ENCODE measurements at places on chromosomes 16 and 17. TPM values are rescaled to one million over a fixed set of nuclear protein-coding genes. Genes with fewer than 3 reads are reported as not detected.

The SLC35G3 gene
- not detected for polyA plus RNA-seq

The NT5M gene
- 0.46 TPM for polyA plus RNA-seq

The CRAMP1 gene
- 7.4 TPM for polyA plus RNA-seq

The TP53TG3C gene
- polyA plus RNA-seq = not detected

- DNase-seq = no peak
Observed at GRCh38 chr16:70646260-70647241, at the start of gene IL34. TSS of gene IL34 (plus strand) at chr16:70646559. CDS start at chr16:70646948, 389 bp downstream.

DNA sequence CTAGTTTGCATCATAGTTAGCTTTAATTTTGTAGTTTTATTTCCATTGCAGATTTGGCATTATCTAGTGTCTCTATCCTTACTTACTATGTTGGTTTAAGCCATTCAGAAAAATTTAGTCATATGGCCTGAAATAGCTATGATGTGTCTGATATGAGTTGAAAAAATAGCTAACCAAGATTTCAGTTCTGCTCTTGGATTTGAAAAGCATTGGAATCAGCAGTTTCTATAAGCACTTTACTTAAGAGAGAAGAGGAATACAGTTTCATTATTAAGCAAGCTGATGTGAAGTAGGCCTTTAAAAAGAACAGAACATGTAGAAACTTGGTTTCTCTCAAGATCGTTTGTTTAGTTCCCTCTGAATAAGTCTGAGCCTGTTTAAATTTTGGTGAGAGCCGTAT lies 25.9 kb downstream of the LPCAT2 start:
- no peak for DNase-seq

DNA sequence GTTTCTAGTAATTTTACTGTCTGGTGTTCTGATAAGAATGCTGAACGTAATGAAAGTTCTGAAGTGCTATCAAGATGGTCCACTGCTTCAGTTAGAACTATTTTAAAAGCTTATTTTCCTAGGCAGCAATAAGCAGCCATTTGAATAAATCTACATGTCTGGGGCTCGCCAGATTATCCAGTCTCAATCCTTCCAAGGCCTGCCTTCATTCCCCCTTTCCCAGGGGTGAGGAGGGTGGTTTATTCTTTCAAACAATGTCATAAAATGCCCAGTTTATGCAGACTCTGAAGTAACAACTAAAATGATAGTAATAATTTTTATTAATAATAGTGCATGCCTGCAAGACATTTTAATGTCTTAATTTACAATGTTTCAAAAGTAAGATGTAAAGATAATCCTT lies 2.4 kb downstream of the CDH11 start:
- DNase-seq = no peak

- DNase-seq = no peak
Observed at GRCh38 chr16:57884655-57885133, 82.4 kb upstream of the KIFC3 start.

GRCh38 chr17:68601565-68602288 lies 560 bp upstream of the FAM20A start:
- no peak for DNase-seq

DNA sequence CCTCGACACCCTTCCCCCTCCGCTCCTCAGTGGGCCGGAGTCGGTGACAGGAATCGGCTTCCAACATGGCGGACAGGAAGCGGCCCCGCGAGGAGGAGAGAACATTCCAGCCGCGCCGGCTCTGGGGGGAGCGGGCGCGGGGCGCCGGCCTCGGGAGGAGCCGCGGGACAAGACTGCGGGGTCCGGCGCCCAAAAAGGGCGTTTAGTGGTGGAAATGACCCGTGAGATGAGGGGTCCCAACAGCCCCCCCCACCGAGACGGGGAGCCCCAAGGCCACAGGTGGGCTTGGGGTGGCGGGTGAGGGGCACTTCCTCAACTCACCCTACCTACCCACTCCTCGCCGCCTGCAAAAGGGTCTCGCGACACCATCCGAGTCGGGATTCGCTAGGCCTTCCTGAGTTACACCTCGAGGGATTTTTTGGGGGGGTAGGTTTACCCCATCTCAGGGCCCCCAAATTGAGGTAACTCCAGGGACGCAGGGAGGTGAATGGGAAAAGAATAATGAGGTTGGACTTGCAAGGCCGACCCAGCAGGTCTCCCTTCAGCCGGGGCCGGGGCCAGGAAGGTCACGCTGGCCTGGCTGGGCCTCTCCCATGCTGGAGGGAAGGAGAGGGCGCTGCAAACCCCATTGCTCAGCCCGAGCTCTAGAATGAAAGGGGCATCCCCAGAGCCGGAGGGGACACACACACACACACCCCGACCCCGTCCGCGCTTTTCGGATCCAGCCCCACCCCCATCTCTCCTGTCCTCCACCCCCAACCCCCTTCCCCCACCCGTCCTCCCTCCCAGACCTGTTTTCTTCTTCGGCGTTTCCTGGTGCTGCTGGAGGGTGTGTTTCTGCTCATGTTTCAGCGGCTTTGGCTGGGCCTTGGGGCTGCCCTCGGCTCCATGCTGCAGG lies 707 bp downstream of the NUFIP2 start:
- DNase-seq = peak; percentile 50

- peak; percentile 85 for DNase-seq
Observed at GRCh38 chr17:17837380-17837821, 615 bp upstream of the SREBF1 start.

GRCh38 chr16:23650674-23651416 lies 9.6 kb downstream of the DCTN5 start:
- DNase-seq = no peak

DNA sequence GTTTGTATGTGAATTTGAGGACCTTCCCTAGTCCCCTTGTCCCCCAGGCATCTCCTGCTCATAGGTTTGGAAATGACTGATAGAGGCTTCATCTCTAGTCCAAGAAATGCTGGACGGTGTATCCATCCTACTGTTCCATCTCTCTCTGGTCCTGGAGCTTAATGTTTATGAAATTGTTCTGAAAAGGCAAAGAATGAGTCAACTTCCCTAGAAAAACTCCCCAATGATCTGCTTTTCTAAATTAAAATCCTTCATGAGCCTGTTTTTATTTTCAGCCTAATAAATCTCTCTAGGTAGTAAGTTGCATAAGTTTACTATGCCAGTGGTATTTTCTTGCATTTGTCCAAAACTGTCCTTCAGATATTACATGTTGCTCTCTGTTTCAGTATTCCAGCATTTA lies 2.1 kb upstream of the IGSF6 start:
- no peak for DNase-seq

DNA sequence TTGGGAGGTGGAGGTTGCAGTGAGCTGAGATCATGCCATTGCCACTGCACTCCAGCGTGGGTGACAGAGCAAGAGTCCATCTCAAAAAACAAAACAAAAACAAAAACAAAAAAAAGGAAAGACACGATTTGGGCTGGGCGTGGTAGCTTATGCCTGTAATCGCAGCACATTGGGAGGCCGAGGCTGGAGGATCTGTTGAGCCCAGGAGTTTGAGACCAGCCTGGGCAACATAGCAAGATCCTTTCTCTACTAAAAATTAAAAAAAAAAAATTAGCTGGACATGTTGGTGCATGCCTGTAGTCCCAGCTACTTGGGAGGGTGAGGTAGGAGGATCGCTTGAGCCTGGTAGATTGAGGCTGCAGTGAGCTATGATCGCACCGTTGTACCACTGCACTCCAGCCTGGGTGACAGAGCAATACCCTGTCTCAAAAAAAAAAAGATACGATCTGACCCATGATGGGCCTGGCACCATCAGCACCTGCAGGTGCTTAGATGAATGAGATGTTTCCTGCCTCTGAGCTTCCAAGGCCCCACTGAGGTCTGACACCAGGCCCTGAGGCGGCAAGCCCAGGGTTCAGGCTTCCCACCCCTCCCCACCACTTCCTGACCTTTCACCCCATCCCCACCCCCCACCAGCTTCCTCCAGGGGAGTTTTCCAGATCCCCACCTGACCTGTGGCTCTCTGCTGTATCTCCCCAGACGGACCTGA lies 21.7 kb downstream of the ATP2A1 start:
- no peak for DNase-seq

DNA sequence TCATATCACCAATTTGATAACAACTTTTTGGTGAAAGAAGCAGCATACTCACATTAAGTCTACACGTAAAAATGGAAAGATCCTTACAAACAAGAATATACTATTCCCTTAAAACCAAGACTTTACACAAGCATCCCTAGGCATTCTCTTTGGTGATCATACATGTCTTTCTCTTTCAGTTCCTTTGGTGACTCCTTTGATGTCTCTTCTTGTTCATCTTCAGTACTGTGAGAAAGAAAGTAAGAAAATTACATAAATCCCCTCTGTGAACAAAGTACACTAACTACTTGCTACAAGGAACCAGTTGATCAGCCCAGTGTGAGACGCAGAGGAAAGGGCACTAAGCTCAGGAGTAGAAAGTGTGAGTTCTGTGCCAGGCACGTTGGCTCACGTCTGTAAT lies 59.6 kb upstream of the MTMR4 start:
- no peak for DNase-seq

- no peak for DNase-seq
Observed at GRCh38 chr16:9370061-9370491, 278.6 kb downstream of the HAPSTR1 start.

DNA sequence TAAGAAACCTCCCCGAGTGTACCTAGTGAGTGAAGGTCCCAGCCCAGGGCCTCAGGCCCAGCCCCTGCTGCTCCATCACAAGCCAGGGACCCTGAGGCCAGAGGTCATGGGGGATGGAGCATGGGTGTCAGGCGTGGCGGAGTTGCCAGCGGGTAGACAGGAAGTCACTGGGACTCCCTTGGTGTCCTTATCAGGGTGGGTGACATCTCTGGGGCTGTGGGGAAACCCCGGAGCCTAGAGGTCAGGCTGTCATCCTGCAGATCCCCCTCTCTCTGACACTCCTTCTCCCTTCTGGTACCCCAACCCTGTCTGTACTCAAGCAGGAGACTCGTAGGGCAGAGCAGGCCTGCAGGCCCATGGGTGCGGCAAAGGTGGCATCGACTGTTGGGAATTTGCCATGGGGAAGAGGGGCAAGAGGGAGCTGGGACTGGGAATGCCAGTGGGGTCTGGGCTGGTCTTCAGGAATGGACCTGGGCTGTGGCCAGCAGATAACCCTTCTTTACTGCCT lies 10.8 kb upstream of the ADGRG1 start:
- DNase-seq = no peak

DNA sequence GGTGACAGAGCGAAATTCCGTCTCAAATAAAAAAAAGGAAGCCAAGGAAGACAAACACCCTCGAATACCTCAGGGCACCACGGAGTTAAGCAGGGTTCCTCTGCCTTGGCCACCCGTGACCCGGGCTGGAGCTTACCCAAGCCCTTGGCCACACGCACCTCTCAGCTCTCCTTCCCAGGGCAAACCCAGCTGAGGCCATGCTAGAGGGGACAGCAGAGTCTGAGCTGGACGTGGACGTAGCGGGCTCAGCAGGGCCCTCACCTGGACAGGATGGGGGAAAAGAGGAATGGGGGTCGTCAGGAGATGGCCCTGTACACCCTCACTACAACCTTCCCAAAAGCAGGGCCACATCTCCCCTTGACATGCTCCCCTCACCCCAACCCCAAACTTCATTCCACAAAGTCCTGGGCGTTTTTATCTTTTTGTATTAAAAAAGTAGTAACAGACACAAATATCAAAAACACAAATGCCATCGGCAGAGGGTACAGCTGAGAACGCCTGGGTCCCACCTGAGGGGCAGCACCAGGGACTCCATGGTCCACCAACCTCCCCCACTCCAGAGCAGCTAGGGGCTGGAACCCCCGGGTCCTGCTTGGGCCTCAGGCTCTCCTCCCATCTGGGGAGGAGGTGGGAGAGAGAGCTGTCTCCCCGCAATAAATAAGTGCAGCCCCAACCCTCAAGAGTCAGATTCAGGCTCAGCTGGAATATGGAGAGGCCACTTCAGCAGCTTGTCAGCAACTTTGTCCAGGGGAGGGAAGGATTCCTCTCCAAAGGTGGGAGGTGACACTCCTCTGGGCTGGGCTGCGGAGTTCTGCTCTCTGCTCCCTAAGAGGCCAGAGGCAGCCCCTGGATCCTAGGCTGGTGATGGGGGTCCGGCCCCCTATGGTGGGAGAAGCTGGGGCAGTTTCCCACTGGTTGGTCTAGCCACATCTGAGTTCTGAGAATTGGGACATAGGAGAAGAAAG lies 11.9 kb downstream of the PER1 start:
- DNase-seq = no peak

GRCh38 chr16:65579050-65579449 lies 457.2 kb upstream of the CDH11 start:
- DNase-seq = no peak

DNA sequence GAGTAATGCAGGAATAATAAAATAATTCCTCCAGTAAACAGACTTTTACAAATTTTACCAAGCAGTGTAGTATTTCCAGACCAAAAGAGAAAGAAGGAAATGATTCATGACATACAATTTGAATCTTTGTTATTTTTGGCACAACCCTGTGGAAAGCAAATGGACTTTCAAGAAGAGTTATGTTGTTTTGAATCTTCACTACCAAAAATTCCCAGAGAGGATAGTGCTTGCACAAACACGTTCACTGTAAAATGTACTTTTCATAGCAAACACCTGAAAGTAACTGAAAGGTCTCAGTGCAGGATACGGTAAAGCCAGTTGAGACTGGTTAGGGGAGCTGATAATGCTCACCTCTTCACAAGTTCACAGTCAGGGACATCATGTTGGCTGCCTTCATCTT lies 107.1 kb downstream of the USP22 start:
- DNase-seq = peak; percentile 84
